Esophagus squamous epithelium (tissue), 5 donors: ENCODE measurements at places on chromosomes 1 and 21.
A peak's percentile ranks its signal among the peaks of the same experiment; 100 is the strongest.

DNA sequence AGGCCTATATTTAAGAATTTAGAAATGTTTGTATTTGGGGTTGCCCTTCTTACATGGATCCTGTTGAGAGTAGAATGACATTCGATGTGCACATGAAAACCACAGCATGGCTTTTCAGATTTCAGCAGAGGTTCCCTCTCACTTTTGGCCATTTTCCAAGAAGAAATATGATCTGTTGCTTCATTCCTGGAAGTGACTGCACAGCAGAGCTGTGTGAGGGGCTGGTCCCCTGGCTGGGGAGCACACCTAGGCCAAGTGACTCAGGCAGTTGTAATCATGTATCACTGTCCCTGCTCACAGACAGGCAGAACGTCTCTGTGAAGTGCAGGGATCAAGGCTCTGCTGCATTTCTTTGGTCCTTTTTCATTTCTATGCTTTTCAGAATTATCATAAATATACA lies 32.3 kb downstream of the AGT start:
- DNase-seq, result no peak

DNA sequence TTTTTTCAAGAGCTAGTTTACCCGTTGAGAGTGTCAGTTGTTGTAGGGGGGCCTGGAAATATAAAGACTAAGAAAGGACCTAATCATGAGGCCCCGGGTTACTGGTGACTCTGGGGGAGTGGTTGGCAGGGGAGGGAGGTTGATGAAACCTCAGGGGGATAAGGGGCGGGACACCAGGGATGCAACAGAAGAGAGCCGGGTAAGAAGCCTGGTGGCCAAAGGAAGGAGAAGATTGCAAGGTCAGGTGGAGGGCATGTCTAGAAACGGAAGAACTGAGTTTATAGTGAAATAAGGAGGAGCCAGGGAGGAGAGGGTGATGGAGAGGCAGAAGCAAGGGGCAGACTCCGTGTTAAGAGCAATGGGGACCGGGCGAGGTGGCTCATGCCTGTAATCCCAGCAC lies 12.5 kb upstream of the SPOCD1 start:
- DNase-seq, result no peak

GRCh38 chr1:209772126-209772525 lies 12.2 kb downstream of the C1orf74 start:
- no peak for DNase-seq

GRCh38 chr1:51327386-51327785 lies 3.0 kb downstream of the TTC39A start:
- DNase-seq, result no peak

DNA sequence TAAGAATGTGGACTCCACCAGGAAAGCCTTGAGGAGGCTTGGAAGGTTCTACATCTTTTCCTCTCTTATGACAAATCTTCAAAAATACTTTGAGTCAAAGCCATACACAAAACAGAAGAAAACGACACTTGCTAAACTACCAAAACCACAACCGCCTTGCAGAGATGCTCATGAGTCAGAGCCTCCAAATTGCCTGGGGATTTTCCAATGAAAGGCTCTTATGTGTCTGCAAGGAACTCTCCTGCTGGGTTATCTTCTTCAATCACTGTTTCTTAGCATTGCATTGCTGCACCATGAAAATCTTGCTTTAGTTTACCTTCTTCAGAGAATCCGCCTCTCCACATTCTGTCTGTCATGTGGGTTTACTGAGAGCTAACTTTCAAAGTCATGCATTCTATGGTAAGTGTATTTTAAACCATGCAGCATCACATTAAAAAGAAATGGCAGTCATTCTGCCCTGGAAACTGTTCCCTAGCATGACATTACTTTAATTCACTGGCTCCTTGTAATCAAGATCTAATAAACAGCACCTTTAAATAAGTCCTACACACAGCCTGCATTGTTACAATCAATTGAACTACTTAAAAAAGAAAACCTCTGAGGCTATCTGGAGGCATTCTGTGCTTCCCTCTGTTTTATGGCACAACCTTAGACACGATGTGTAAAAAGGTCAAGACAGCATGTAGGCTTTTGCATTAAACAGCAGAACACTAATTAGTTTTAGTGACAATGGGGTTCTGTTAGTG lies 210.0 kb upstream of the FOXD3 start:
- DNase-seq, result no peak

DNA sequence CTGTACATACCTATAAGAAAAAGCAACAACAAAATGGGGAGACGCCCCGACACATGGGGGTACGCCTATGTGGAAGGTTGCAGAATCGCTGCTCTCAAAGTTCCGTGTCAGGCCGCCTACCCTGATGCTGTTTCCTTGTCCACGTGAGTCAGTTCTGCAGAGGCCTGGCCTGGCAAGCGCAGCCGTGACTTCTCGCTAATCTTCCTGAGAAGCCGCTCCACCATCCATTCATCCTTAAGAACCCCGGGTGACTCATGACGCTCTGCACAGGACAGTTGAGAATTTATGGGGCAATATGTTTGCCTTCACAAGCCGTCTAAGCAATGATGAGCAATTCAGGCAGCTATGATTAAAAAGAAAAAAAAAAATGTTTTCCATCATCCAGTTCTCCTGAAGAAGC lies 122.3 kb upstream of the TMPRSS2 start:
- DNase-seq, result no peak

GRCh38 chr1:43359696-43360095 lies 915 bp downstream of the CDC20 start:
- no peak for DNase-seq

DNA sequence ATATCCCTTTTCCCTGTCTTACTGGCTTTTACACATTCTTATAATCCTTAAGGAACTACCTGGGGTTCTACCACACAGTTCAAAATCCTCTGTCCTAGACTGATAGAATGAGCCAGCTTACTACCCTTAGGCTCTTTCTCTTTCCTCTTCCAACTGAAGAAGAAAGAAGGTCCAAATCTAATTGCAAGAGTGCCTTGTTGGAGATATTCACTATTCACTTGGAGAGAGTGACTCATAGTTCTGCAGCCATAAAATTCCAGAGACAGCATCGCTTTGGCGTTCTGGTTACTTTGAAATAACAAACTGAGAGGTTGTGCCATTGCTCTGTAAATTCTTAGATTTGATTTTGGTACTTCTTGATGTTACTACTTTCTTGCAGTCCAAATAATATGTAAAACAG lies 4.2 kb downstream of the CADM3 start:
- DNase-seq, result no peak

- DNase-seq, result no peak
Measured at GRCh38 chr1:156964441-156964840, 44.0 kb downstream of the LRRC71 start.

DNA sequence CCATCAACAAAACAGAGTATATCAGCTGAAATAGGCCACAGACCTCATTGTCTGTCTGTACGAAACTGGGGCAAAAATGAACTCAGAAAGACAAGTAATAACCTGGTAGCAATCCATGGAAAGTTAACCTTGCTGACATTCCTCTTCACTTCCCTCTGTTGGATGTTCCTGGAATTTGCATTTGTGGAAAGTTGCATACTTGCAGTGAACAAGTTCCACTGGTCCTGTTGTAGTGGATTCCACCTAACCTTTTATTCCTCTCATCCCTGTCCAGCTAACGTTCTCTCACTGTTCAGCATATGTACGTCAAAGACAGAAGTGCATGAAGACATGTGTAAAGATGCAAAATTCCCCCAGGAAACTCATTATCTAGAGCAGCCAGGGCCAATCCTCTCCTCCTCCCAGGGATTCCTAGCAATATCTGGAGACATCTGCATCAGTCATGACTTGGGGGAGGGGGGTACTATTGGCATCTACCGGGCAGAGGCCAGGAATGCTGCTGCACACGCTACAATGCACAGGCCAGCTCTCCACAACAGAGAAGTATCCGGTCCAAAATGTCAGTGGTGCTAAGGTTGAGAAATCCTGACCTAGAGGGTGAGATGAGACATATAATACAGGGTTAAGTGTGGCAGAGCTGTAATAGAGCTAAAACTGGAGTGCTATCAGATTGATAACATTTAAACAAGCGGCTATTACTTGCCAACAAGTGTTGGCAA lies 8.2 kb downstream of the LPAR3 start:
- no peak for DNase-seq

GRCh38 chr1:170460414-170461155 lies 71.4 kb upstream of the GORAB start:
- no peak for DNase-seq

- no peak for DNase-seq
Measured at GRCh38 chr1:60895701-60896100, 186.7 kb upstream of the NFIA start.

GRCh38 chr1:119222271-119222670 lies 81.8 kb upstream of the WARS2 start:
- no peak for DNase-seq

- DNase-seq, result no peak
Measured at GRCh38 chr1:4126251-4126650, 226.2 kb upstream of the C1orf174 start.

DNA sequence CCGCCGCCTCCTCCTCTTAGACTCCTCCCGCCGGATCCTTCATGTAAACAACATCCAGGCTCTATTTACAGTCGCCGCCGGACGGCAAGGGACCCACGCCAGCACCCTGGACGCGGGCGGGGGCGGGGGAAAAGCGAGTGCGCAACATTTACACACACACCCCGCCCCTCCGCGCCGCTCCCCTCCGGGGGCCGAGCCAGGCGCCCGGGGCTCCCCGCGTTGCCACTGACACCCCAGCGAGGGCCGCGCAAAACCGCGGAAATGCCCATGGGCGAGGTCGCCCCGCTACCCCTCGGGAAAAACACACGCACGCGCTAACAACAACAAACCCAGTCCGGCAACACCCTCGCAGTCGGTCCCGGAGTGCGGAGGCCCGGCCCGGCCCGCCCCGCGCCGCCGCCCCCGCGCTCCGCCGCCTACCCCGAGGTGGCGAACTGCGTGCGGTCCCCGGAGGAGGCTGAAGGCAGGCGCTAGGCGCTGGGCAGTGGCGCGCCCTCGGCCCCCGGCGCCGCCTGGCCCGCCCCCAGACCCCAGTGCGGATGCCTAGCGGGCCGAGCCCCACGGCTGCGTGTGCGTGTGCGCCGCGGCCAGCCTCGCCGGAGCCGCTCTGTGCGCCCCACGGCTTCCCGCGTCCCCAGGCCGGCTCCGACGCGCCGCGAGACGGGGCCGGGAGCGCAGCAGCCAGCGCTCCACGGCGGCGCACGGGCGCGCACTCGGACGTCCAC lies 81.1 kb upstream of the AK4 start:
- peak; percentile 66 for DNase-seq

DNA sequence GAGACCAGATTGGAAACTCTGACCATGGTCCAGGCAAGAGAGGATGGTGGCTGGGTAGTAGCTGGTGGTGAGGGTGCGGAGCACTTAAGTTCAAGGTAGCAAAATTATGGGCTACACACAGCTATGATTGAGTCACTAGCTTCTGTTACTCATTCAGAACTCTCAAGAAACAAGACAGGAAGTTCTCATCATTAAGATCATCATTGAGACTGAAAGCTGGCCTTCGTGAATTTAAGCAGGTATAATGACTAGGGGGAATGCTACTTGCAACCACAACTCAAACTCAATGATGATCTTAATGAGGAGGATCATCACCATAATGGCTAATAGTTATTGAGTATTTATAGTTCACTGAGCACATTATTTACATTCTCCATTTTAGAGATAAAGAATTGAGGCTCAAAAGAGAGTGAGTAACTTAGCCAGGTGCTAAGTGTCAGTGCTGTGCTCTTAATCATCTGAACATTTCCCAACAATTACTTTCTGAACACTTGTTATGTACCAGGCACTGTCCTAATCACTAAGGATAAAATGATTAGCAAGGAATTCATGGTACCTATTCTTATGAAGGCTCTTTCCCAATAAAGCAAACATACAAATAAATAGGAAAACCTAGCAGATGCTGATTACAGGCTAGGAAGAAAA lies 286.3 kb upstream of the C1orf105 start:
- no peak for DNase-seq

- no peak for DNase-seq
Measured at GRCh38 chr1:211643324-211644212, 31.9 kb downstream of the NEK2 start.

GRCh38 chr1:39369565-39369964 lies 121.9 kb upstream of the BMP8A start:
- DNase-seq, result no peak

DNA sequence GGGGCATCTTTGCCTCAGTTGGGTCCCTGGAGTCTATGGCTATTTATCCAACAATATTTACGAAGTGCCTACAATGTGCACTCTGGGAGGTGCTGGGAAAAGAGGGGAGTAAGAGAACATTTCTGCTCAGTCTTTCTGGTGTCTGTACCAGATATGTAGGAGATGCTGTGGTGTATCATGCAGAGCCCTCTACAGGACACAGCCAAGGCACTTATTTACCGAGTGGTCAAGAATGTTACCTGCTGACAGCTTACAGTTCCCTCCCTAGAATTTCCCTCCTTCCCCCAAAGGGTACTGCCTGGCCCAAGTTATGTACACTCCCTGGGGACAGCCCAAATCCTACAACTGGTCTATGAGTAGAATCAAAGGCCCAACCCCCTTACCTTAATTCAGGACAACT lies 177.7 kb downstream of the C1orf94 start:
- no peak for DNase-seq

DNA sequence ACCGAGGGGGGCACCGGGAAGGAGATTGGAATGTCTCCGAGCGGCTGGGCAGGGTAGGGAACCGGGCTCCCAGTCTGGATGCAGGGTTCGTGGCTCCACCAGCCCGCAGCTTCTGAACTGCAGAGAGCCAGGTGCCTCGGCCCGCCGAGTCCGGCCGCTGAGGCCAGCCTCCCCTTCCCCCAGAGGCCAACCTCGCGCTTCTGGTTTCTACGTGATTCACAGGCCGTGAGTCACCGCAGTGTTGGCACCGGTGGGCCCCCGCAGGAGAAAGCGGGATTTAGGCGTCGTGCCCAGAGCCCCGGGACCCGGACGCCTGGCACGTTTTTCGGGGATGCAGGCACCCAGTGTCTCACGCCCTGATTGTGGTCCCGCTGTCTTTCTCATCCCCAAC lies 458 bp downstream of the CRABP2 start:
- DNase-seq, result no peak

DNA sequence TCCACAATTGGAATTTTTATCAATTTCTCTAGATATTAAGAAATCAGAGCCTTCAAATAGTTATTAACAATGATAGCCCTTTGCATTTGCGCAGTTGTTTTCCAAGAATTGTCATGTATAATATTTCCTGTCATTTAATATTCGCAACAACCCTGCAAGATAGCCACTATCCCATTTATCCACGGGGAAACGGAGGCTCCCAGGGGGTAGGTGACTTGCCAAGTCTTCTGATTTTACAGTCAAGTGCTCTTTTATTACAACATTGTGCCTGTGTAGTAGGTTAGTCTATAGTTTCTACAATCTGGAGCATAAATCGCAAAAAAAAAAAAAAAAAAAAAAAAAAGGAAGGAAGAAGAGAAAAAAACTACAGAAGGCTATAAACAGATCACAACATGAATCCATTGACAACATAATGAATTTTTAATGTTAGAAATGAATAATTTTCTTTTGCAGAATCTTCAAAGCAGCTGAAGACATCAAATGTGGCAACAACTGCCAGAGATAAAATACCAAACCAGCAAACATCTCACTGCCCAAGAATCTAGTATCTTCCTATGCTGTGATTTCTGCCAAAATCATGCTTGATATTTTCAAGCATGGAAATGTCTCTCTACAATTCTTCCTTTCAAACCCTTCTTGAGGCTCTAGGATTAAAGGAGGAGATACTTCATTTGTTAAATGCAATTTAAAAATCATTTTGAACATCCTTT lies 125.5 kb downstream of the PTPN14 start:
- DNase-seq, result no peak
